ENCODE measurements at places on chromosomes 5 and 9.
A peak's percentile ranks its signal among the peaks of the same experiment; 100 is the strongest.

GRCh38 chr5:62152394-62153087 lies 153.5 kb upstream of the KIF2A start:
- DNase-seq, result no peak

- no peak for DNase-seq
Measured at GRCh38 chr5:54176066-54176830, 134.1 kb downstream of the ARL15 start.

DNA sequence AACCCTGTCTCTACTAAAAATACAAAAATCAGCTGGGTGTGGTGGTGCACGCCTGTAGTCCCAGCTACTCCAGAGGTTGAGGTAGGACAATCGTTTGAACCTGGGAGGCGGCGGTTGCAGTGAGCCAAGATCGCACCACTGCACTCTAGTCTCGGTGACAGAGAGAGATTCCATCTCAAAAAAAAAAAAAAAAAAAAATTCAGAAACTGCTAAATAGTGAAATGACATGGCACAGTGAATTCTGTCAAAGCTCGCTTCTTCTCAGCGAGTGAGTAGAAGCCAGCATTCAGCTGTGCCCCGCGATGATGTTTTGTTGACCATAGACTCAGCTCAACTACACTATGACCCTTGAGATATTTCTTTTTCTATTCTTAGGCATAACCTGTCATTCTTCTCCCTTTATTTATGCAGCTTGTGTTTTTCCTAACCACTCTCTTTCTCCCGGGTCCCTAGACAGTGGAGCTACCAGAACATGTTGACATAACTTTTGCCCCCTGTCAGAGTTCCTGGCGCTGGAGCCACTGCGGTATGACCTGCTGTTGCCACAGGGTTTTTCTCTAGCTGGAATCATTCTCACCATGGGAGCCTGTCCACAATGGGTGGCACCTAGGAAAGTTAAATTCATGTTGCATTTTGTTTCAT lies 13.5 kb upstream of the IQGAP2 start:
- DNase-seq, result no peak

DNA sequence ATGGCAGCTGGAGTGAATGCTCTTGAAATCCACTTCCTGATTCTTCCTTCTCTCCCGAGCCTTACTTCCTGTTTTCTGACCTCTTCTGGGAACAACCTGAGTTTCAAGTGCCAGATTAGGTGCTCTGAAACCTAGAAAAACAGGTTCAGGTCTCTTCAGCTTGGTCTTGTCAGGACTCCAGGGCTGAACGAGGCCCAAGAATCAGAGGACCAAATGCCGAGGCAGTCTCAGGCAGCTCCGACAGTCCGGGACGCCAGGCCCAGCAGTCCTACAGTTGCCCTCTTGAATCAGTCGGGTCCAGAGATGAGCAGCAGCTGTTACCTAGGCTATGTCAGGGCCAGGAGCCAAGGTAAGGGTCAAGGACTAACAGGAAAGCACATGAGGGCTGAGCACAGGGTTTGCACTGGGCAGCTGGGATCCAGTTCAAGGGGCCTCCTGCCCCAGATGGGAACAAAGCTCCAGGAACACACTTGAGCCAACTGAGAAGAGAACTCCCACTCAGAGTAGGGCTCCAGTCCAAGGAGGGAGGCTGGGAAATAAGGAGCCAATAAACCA lies 38.3 kb upstream of the ADRA1B start:
- no peak for DNase-seq

DNA sequence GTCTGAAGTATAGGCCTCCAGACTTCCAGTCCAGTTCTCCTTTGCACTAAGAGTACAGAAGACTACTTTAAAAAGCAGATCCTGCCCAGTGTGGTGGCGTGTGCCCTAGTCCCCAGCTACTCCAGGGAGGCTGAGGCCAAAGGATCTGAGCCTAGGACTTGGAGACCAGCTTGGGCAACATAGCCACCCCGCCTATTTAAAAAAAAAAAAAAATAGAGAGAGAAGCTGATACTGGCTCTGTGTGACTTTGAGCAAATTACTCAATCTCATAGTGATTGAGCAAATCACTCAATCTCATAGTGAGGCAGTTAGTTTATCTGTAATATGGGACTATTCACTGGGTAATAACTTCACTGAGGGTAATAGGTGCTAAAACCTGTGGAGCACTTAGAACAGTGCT lies 43.6 kb upstream of the KDM4C start:
- DNase-seq, result no peak

DNA sequence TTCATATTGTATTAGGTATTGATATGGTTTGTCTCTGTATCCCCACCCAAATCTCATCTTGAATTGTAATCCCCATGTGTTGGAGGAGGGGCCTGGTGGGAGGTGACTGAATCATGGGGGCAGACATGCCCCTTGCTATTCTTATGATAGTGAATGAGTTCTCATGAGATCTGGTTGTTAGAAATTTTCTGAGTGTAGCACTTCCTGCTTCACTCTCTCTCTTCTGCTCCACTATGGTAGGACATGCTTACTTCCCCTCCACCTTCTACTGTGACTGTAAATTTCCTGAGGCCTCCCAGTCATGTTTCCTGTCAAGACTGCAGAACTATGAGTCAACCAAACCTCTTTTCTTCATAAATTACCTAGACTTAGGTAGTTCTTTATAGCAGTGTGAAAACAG lies 187.4 kb upstream of the SLC24A2 start:
- no peak for DNase-seq

GRCh38 chr5:73451224-73452130 lies 2.9 kb upstream of the FOXD1 start:
- peak; percentile 89 for DNase-seq

- DNase-seq, result no peak
Measured at GRCh38 chr5:170393235-170393634, 4.1 kb upstream of the KCNMB1 start.

DNA sequence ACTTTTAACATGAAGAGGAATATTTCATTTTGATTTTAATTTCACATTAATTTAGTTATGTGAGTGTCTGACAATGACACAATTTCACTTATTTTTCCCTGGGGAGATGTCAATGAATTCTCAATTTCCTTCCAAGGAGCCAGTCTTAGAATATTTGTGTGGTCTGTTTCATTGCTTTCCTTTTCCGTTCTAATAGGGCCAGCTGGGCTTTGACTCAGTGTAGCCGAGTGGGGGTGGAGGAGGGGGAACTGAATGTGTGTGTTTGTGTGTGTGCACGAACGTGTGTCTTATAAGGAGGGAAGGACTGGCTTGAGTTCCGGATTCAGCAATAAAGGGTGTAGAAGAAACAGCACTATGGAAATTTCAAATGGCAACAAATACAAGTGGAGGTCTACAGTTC lies 100.0 kb downstream of the BASP1 start:
- no peak for DNase-seq

DNA sequence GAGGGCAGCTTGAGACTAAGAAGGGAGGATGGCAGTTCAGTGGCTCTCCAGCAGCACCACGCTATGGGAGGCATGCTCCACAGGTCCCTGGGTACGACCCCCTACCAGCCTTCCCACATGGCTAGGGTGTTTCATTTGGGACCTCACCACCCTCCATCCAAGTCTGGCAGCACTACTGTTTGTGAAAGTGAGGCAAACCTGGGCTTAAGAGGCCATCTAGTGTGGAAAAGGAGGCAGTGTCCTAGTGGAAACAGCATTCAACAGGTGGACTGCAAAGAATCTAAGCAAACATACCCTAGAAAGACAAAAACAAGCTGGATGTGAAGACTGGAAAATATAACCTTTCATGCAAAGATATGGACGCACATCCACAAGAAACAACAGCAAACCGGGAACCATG lies 4.8 kb upstream of the C5orf47 start:
- peak; percentile 50 for DNase-seq

DNA sequence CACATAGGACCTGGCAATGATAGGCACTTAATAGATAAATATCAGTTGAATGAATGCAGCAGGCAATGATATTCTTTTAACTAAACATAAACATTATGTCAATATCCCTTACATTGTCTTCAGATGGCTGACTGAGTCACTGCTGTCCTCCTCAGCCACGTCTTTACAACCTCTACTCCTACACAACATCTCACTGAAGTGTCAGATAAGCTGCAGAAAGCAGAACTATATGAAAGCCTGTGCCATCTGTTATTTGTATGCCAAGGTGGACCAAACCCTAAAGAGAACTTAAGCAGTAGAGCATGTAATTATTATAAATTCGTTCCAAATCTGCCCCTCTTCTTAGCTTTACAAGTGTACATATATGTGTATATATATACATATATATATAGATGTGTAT lies 271.2 kb downstream of the RASEF start:
- DNase-seq, result no peak

DNA sequence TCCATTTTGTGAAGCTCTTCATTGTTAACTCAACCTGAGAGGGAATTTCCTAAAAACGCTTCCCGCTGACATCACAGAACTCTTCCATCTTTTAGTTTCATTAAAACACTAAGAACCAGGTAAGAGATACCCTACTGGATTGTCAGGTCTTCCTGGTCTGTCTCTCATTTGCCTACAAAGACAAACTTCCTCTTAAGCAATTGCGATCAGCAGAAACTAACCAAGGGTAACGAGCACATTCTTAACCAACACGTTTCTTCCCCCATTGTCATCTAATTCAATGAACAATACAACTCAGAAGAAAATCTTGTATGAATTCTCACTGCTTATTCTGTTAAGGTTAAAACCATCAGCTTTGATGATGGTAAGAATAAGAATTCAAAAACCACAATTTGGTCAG lies 6.6 kb downstream of the FBXW11 start:
- no peak for DNase-seq

DNA sequence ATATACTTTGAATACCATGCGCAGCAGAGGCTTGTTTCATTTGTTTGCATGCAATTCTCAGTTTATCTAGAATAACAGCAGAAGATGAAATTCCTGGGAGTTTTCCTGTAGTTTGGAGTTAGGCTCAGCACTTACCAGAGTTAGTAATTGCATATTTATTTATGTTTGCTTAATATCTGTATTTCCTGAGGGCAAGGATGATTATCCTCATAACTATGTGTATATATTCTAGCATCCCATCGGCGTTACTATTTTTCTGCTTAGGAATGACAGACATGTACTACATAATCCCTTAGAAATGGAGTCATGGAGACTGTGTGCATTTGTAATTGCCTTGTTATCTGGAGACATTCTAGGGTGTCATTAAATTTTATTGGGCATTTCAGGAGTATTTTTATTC lies 1184.8 kb downstream of the DTWD2 start:
- no peak for DNase-seq

DNA sequence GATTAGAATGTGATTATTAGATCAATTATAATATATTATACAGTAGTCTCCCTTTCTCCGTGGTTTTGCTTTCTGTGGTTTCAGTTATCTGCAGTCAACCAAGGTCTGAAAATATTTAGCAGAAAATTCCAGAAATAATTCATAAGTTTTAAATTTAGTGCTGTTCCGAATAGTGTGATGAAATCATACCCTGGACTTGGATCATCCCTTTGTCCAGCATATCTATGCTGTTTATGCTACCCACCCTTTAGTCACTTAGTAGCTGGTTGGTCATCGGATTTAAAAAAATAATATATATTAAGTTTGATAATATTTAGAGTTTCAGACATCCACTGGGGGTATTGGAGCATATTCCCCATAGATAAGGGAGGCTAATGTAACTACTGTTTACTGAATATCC lies 19.6 kb downstream of the RMI1 start:
- DNase-seq, result no peak

DNA sequence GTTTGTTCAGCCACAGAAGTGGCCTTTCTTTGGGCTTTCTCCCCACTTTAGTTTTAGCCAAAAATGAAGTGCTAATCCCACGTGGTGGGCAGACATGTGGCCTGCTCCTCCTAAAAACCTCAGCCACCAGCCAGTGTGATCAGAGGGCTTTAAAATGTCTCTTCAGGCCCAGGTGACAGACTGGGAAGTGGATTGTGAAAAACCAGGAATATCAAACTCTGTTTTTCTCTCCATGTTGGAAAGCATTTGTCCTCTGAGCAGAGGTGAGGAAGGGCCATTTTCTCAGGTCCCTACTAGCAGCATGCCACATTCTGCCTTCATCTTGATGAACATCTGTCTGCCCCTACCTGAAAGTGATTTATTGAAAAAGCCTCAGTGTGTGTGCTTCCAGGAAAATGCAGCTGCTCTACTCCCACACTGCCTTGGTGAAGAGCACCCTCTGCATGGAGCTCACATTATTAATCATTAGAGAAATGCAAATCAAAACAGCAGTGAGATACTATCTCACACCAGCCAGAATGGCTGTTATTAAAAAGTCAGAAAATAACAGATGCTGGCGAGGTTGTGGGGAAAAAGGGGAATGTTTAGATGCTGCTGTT lies 181.2 kb upstream of the DMAC1 start:
- no peak for DNase-seq

- DNase-seq, result no peak
Measured at GRCh38 chr5:141793403-141793802, 84.8 kb downstream of the PCDH1 start.

- no peak for DNase-seq
Measured at GRCh38 chr9:96299823-96300222, 2.2 kb downstream of the HSD17B3 start.

DNA sequence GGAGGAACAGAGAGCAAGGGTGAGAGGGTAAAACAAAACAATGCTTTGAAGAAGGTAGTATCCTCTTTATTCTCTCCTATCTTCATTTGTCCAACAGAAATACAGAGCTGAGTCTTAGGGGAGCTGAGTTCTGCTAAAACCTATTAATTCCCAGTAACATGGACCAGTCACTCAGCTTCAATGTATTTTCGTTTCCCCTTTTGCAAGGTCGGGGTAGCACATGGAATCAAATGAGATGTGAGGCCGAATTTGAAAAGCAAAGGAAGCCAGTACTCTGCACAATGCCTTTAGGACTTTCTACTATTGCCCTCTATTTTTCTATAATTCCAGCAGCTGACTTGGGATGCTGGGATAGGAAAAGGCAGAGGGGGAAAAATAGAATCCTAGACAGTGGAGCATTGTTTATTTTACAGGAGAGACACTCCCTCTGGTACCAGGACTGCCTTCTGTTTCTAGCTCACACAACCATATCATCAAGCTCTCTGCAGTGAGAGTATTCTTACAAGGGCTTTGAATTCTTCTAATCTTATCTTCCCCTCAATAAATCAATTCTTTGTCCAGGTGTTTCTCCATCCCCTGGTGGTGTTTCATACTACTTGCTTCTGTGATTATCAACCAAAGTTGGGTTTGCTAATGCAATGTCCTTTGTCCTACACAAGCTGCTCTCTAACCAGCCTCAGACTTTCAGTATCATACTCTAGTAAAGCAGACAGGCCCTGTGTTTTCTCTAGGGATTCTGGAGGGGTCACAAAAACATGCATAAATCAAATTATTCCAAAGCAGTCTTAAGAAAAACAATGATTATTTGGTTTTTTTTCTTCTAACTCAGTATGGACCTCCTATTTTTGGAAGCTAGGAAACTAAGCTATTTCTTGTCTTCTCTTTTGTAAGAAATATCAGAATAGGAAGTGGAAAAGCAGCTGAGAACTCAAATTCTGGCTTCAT lies 341.5 kb downstream of the OSTF1 start:
- DNase-seq, result no peak

DNA sequence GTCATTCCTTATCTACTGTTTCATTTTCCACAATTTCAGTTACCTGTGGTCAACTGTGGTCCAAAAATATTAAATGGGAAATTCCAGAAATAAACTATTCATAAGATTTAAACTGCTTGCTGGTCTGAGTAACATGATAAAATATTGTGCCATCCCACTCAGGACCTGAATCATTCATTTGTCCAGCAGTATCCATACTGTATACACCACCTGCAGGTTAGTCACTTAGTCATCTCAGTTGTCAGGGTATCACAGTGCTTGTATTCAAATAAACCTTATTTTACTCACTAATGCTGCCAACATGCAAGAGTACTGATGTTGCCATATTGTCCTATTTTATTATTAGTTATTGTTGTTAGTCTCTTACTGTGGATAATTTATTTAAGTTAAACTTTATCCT lies 139.7 kb downstream of the FBXO4 start:
- no peak for DNase-seq

GRCh38 chr5:77971776-77972468 lies 195.8 kb upstream of the TBCA start:
- no peak for DNase-seq

Measured in H1 (cell line).